ENCODE measurements at places on chromosomes 16 and 17. TPM values are rescaled to one million over a fixed set of nuclear protein-coding genes. Genes with fewer than 3 reads are reported as not detected.

DNA sequence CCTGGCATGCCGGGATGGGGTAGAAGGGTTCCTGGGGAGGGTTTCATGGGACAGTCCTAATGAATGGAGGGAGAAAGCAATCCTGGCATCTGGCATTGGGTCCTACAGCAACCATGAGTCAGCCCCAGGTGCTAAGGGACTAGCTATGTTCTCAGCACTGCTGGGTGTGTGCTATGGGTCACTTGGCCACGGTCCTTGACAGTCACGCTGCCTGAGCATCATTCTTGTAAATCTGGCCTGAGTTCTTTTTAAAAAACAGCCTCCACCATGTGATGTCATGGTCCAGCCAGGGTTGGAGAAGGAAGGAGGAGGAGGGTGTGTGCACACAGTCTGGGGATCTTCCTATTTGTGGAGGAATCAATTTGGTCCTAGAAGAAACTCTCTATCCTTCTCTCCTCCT, 6.2 kb upstream of the RAMP2 start:
- no peaks in the 10 kb centered on the region for H3K27me3 ChIP-seq
- no peak overlapping the region for H3K27ac ChIP-seq
- no peak overlapping the region for H3K4me3 ChIP-seq
- no peaks in the 10 kb centered on the region for H3K36me3 ChIP-seq
- no peak for DNase-seq

GRCh38 chr17:59558953-59559352, 6.5 kb upstream of the DHX40 start:
- no peak overlapping the region for H3K27ac ChIP-seq
- H3K36me3 ChIP-seq: no peaks in the 10 kb centered on the region
- H3K4me3 ChIP-seq: no peak overlapping the region
- no peaks in the 10 kb centered on the region for H3K27me3 ChIP-seq

KRT36 gene
- not detected for total RNA-seq

- no peaks in the 10 kb centered on the region for H3K36me3 ChIP-seq
- no peak overlapping the region for H3K27ac ChIP-seq
- no peak for DNase-seq
These were observed 69.4 kb upstream of the LHX1 start for GRCh38 chr17:36867716-36868341.

DNA sequence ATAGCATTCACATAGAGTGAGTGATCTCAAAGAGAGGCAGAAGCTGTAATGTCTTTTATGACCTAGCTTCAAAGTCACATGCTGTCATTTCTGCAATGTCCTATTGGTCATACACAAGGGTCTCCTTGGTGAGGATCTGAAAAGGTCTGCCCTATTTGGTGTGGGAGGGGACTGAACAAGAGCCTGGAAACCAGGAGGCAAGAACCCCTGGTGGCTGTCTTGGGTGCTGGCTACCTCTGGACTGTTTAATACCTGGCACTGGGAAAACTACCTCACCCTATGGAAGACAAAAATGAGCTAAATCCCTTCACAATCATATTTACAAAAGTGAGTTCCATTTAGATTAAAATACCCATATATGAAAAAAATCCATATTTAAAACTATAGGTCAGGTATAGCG, 9.0 kb downstream of the KCTD13 start:
- no peaks in the 10 kb centered on the region for H3K4me1 ChIP-seq
- no peak overlapping the region for H3K27ac ChIP-seq
- H3K27me3 ChIP-seq: no peaks in the 10 kb centered on the region
- H3K36me3 ChIP-seq: no peaks in the 10 kb centered on the region
- no peak overlapping the region for H3K4me3 ChIP-seq
- DNase-seq: no peak

- H3K27ac ChIP-seq: no peak overlapping the region
- H3K4me1 ChIP-seq: peaks cover 7% of the 10 kb centered on the region
- no peaks in the 10 kb centered on the region for H3K36me3 ChIP-seq
- DNase-seq: no peak
- no peak overlapping the region for H3K4me3 ChIP-seq
- no peaks in the 10 kb centered on the region for H3K27me3 ChIP-seq
These were observed 11.1 kb upstream of the CHRNE start for GRCh38 chr17:4913994-4914393.

DNA sequence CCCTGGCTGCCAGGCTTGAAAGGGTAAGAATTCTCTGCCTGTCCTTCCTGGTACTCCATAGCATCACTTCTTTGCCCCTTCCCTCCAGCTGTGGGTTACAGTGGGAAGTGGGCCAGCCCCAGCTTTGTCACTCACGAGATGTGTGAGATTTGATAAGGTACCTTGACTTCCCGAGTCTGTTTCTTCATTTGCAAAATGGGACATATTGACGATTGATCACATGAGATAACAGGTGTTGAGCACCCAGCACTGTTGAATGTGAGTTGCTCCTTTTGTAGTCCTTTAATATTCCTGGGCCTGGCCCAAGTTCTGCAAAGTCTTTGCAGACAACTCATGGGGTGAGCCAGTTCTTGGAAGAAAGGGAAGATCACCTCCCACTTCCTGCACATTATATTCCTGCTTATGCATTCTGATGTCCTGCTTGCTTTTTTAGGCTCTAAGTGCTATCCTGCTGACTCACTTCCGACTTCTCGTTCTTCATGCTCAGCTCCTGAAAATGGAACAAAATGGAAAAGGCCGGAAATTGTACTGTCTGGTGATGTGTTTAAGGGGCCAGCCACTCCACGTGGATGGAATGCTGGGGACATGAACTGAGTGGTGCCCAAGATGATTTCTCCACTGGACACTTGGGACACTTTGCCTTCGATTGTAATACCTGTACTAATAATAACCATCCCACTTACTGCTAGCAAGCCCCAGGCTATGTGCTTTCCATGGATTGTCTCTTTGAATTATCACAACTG, 8.3 kb upstream of the NLK start:
- H3K36me3 ChIP-seq: no peaks in the 10 kb centered on the region
- H3K4me3 ChIP-seq: no peak overlapping the region
- H3K27ac ChIP-seq: no peak overlapping the region
- DNase-seq: no peak
- no peaks in the 10 kb centered on the region for H3K27me3 ChIP-seq
- peaks cover 27% of the 10 kb centered on the region for H3K4me1 ChIP-seq

- peaks cover 8% of the 10 kb centered on the region for H3K4me1 ChIP-seq
- no peak overlapping the region for H3K27ac ChIP-seq
- no peaks in the 10 kb centered on the region for H3K27me3 ChIP-seq
- no peaks in the 10 kb centered on the region for H3K36me3 ChIP-seq
- DNase-seq: no peak
- no peak overlapping the region for H3K4me3 ChIP-seq
These were observed 7.3 kb upstream of the PRDM7 start for GRCh38 chr16:90084215-90084950.

CCL1 gene
- not detected for total RNA-seq

NT5M gene
- total RNA-seq: 1.3 TPM

PIGQ gene
- 83.1 TPM for total RNA-seq

DNA sequence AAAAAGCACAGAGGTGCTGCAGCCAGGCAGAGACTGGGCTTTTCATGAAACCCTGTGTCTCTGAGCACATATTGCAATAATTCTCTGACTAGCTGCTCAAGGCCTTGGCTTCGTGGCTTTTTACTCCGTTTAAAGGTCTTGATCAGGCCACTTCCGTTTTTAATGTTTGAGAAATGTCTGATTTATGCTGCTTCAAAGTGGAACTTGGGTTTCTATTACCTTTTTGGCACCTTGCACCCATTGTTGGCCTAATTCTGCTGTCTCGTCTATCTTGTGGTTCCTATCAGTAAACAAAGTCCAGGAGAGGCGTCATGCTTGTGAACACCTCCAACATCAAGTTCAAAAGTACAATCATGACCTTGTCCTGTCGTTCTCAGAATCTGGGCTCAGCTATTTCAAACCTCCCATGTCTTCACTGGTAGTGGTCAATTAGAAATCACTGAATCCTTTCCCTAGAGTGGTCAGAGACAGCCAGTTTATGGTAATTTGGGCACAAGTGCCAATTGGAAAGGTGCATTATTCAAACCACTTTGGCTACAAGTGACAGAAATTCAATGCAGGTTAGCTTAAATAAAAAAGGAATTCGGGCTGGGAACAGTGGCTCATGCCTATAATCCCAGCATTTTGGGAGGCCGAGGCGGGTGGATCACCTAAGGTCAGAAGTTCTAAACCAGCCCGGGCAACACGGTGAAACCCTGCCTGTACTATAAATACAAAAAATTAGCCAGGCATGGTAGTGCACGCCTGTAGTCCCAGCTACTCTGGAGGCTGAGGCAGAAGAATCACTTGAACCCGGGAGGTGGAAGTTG, 33.3 kb upstream of the METTL9 start:
- no peaks in the 10 kb centered on the region for H3K27me3 ChIP-seq
- H3K27ac ChIP-seq: no peak overlapping the region
- peaks cover 14% of the 10 kb centered on the region for H3K4me1 ChIP-seq
- H3K4me3 ChIP-seq: no peak overlapping the region
- H3K36me3 ChIP-seq: no peaks in the 10 kb centered on the region

ZFP3 gene
- 5.3 TPM for total RNA-seq

DNA sequence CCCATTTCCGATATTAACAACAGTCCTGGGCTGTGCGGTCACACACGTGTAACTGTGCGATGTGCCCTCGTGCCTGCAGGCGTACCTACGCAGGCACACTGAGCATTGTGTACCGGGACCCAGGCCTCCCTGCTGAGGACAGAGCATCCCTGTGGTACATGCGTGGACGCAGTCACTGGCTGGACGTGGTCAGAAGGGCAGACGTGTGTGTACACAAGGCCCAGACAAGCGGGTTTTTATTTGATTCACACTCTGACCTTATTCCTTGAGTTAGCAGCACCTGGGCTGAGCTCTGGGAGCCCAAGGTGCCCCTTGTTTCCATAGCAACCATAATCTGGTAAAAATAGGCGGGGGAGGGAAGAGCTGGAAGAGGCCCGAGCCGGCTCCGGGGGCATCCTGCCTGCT, 19.5 kb downstream of the RAP1GAP2 start:
- no peaks in the 10 kb centered on the region for H3K27me3 ChIP-seq
- no peaks in the 10 kb centered on the region for H3K36me3 ChIP-seq
- no peaks in the 10 kb centered on the region for H3K4me1 ChIP-seq
- no peak overlapping the region for H3K4me3 ChIP-seq
- H3K27ac ChIP-seq: no peak overlapping the region
- DNase-seq: peak; percentile 30

DNA sequence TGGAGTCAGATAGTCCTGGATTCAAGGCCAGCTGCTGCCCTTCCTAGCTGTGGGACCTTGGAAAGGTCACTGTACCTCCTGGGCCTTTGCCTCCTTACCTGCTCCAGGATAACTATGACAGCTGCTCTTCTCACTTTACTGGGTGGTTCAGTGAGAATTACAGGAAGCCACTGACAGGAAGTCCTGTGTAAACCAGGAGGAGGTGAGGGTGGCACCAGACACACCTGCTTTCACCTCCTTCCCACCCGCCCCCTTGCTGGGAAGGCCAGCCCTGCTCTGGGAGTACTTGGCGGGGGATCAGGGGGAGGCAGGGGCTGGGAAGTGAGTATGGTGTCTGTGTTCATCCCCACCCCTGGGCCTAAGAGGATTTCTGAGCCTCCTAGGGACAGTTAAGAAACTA, 42.6 kb downstream of the CPNE2 start:
- no peak overlapping the region for H3K4me3 ChIP-seq
- no peaks in the 10 kb centered on the region for H3K36me3 ChIP-seq
- no peak for DNase-seq
- H3K27me3 ChIP-seq: no peaks in the 10 kb centered on the region
- H3K4me1 ChIP-seq: no peaks in the 10 kb centered on the region
- no peak overlapping the region for H3K27ac ChIP-seq

- H3K27ac ChIP-seq: no peak overlapping the region
- H3K4me1 ChIP-seq: no peaks in the 10 kb centered on the region
- H3K4me3 ChIP-seq: no peak overlapping the region
- H3K36me3 ChIP-seq: peaks cover 6% of the 10 kb centered on the region
These were observed 25.1 kb downstream of the CLUAP1 start for GRCh38 chr16:3525951-3526350.

DNA sequence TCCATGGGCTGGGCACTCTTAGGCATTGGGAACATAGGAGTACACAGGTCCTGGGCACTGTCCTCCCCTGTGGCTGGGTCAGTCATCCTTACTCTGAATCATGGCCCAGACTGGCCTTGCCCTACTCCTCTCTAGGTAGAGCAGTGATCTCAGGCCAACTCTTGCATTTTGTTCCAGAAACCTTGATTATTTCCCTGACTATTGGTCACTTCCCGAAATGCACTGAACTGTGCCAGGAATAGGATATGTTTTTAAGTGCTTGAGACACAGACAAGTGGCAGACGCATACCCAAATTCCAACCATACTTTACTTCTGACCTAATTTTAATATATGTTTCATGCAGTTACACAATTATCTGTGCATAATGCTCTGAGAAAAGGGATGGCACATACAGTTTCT, 10.3 kb downstream of the KRABD2 start:
- H3K27me3 ChIP-seq: no peaks in the 10 kb centered on the region
- peaks cover 6% of the 10 kb centered on the region for H3K36me3 ChIP-seq
- H3K27ac ChIP-seq: no peak overlapping the region
- peaks cover 4% of the 10 kb centered on the region for H3K4me1 ChIP-seq

DNA sequence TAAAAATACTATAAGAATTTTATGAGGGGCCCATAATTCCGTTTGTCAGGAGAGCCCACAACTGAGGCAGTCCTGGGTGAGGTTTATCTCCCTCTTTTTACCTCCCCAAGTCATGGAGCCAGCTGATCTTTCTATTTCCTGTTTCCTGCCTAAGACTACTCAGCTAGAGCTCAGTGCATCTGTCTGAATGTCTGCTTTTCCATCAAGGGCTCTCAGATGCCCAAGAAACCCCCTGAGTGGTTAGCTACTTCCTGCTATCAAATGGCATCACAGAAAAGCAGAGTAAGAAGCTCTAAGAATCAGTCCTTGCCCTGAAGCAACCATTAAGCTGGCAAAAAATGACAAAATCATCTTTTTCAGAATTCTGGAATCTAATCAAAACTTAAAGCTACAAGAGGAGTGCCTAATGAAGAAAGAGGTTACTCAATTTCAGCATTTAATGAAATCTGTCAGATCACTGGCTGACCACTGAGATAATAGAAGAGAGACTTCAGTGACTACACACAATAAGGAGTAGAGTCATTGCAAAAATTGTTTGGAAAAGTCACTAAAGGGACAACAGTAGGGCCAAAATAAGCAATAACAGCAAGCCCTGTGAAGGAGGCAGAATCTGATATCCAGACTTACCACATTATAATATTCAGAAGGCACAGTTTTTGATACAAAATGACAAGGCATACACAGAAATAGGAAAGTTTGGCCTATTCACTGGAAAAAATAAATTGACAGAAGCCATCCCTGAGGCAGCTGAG, 150.1 kb downstream of the CYB561 start:
- H3K4me1 ChIP-seq: no peaks in the 10 kb centered on the region
- H3K36me3 ChIP-seq: no peaks in the 10 kb centered on the region
- no peak overlapping the region for H3K27ac ChIP-seq
- no peaks in the 10 kb centered on the region for H3K27me3 ChIP-seq
- H3K4me3 ChIP-seq: no peak overlapping the region
- no peak for DNase-seq

TBL3 gene
- total RNA-seq: 38.9 TPM

GRCh38 chr16:17633181-17633951, 162.6 kb upstream of the XYLT1 start:
- no peak overlapping the region for H3K27ac ChIP-seq
- H3K4me1 ChIP-seq: no peaks in the 10 kb centered on the region
- no peaks in the 10 kb centered on the region for H3K36me3 ChIP-seq
- DNase-seq: no peak

PRRT2 gene
- not detected for total RNA-seq

- H3K27me3 ChIP-seq: no peaks in the 10 kb centered on the region
- no peak overlapping the region for H3K4me3 ChIP-seq
- no peak for DNase-seq
- no peak overlapping the region for H3K27ac ChIP-seq
- H3K36me3 ChIP-seq: no peaks in the 10 kb centered on the region
These were observed 9.2 kb downstream of the GRIN2A start for GRCh38 chr16:10172848-10173655.

TTYH2 gene
- 8.0 TPM for total RNA-seq

PSMB10 gene
- 16.2 TPM for total RNA-seq

Data from body of pancreas (tissue), 4 donors.